ENCODE measurements at places on chromosomes 1 and 21.

DNA sequence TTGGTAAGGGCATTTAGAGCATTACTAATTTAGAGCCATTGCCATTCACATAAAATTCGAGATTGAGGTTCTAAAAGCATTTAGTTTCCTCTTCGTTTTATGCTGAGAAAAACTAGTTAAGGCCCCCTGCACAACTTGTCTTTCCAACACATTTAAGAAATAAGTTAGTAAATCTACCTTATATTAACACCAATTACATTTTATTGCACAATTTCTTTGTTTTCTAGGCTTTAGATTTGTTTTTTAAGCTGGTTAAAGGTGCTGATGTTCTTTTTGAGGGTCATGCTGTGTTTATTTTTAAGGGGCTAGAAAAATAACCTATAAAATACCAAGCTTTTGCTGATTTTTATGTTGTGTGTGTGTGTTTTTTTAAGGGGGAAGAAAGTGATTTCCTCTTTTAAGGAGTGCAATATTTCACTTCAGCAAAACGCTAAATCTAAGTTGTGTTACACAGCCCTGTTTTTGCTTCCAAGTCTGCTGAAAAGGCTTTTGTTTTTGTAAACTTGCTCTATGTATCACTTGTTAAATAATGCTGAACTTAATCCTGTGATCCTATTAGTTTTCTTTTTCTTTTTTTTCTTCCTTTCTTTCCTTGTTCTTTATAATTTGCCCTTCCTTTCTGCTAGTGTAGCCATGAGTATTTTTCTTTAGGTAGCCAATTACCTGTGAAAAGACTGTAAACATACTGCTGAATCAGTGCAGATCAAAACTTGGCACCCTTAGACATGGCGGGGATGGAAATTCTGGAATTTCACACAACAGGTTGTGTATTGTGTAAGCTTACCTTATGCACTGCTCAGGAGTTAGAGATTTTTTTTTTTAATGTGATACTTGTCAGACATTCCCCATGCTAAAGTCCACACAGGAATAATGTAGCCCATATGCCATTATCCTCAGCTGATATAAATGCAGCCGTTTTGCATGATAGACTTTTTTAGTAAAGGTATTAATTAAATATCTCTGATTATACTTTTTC lies 1.5 kb downstream of the CEPT1 start:
- DNase-seq, result no peak

GRCh38 chr1:180616439-180616838 lies 15.4 kb upstream of the XPR1 start:
- no peak for DNase-seq

GRCh38 chr21:17688912-17689874 lies 76.5 kb upstream of the BTG3 start:
- peak; percentile 16 for DNase-seq

DNA sequence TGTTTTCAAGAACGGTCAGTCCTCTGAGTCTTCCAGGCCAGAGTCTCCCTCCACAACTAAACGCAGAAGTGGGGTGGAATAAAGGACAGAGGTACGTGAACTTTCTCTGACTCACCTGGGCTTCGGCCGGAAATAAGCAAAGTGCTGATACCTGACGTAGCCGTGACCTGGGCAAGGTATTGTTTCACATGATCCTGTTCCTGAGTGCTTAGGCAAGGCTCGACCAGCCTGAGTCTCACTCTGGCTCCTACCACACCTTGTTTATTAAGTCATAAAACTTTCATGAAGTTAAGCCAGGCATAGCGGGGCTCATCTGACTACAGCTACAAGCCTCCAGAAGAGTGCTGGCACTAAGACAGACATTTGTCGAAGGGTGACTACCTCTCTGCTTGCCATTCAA lies 327.5 kb downstream of the SETD4 start:
- DNase-seq, result no peak

- DNase-seq, result no peak
These were observed 125.4 kb upstream of the TMEM51 start for GRCh38 chr1:15028102-15028501.
